ENCODE measurements at places on chromosomes 16 and 17. TPM values are rescaled to one million over a fixed set of nuclear protein-coding genes. Genes with fewer than 3 reads are reported as not detected.

The TOP2A gene
- 0.41 TPM for total RNA-seq

DNA sequence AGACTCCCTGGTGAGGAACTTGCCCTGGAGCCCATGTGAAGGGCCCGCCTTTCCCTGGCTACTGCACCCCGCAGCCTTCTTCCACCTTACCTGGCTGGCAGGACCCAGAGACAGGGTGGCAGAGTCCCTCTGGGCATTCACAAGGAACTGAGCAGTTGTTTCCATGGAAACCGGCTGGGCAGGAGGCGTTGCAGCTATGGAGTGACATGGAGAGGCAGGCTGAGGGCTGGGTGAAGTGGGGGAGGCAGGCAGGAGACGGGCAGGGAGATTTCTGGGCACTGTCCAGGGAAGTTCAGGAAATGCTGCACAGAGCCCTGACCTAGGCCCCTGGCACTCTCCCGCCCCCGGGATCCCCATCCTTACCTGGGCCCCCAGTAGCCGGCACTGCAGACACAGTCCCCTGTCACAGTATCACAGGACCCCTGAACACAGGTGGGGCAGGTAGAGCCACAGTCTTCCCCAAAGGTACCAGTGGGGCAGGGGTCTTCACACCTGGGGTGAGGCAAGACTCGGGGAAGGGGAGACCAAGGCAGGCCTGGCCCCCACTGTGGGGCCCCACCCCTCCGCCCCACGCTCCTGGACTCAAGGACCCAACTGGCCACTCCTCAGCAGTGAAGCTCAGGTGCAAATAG, 5.9 kb downstream of the SCARF1 start:
- no peaks in the 10 kb centered on the region for H3K27me3 ChIP-seq
- H3K4me1 ChIP-seq: peaks cover 5% of the 10 kb centered on the region
- no peak overlapping the region for H3K4me3 ChIP-seq

DNA sequence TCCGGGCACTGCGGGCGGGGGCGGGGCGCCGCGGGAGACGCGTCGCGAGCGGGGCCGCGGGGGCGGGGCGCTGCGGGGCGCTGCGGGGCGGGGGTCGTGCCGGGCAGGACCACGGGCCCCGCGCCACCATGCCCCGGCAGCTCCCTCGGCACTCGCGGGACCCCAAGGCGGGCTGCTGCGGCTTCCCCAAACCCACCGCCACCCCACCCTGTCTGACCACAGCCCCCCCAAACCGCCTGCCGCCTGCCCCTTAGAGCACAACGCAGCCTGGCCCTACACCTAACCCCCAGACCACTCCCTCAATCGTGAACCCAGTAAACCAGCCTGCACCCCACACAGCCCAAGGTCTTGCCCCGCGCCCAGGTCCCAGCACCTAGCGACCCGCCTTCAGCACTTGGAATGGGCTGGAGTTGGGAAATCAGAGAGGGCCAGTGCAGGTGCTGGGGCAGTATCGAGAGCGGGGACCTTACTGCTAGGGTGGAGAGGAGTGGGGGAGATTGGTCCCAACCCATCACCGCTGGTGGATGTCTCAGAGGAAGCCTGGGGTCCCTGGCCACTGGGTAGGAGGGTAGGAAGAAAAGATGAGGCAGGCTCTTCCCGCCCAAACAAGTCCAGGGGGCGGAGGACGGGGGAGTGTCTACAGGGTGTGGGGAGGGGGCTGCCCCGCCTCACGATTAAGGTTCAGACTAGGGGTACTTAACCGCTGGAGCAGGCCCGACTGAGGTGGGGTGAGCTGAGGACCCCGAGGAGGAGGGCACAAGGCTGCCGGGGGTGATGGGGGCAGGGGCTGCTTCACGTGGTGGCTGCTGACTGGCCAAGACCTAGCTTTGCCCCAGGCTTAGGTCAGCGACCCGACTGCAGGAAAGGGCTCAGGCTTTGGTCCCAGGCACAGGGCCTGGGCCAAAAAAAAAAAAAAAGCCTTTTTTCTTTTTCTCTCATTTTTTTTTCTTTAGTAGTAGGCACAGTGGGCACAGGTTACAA, 539 bp upstream of the VAMP2 start:
- peaks cover 64% of the 10 kb centered on the region for H3K4me1 ChIP-seq
- H3K36me3 ChIP-seq: peaks cover 14% of the 10 kb centered on the region
- H3K27ac ChIP-seq: peak overlapping the region; percentile 98
- H3K27me3 ChIP-seq: no peaks in the 10 kb centered on the region
- H3K4me3 ChIP-seq: peak overlapping the region; percentile 87
- DNase-seq: no peak

The TBX4 gene
- not detected for total RNA-seq

The CRYBA1 gene
- not detected for total RNA-seq

The HIGD1B gene
- not detected for total RNA-seq

DNA sequence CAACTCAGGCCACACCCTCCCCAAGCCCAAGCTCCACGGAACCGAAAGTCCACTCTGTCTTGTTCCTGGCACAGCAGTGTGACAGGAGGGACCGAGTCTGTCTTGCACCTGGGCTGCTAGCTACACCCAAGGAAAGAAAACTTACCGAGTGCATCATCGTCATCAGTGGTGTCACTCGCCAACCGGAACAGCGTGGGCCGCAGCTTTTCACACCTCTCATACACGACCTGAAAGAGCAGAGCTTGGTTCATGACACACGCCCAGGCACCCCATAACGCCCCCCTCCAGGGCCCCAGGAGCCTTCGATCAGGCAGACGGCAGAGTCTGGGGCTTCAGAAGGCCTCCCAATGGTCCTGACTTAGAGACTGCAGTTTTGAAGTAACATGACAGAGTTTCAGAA, 27.5 kb downstream of the GGA2 start:
- DNase-seq: no peak
- no peak overlapping the region for H3K4me3 ChIP-seq
- H3K4me1 ChIP-seq: peaks cover 3% of the 10 kb centered on the region
- H3K36me3 ChIP-seq: peaks cover 99% of the 10 kb centered on the region

The KRT31 gene
- total RNA-seq: not detected

The SMIM22 gene
- total RNA-seq: not detected

DNA sequence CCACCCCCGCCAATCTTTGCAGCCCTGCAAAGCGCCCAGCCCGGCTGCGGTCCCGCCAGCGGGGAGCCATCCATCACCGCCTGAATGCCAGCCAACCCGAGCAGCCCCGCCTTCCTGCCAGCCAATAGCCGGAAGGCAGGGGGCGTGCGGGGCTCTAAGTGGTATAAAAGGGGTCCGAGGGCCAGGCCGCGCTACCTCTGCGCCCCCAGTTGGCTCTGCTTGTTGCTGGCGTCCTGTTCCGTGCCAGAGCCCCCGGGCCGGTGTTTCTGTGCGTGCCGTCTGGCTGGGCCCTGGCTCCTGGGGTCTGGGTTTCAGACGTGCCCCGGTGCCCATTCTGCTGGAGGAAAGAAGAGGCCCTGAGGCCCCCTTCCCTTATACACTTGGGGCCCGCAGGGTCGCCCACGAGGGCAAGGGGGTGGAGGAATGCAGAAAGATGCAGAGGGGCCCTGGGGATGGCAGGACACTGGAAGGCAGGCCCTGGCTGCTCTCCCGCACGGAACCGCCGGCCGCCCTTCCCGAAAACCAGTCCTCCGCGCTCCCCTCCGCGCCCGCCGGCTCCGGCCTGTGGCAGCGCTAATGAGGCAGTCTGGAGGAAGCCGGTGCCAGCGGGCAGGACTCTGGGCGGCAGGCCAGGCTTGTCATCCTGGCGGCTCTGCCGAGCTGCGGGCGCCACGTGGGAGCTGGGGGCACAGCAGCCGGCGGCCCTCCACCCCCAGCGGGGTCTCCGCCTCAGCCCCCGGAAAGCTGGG, 14.0 kb downstream of the COPZ2 start:
- peaks cover 21% of the 10 kb centered on the region for H3K27me3 ChIP-seq
- no peak overlapping the region for H3K27ac ChIP-seq
- no peaks in the 10 kb centered on the region for H3K36me3 ChIP-seq
- peaks cover 38% of the 10 kb centered on the region for H3K4me1 ChIP-seq

GRCh38 chr17:29674281-29674680, 51.6 kb upstream of the CORO6 start:
- peak overlapping the region; percentile 46 for H3K27ac ChIP-seq
- H3K4me3 ChIP-seq: no peak overlapping the region
- peaks cover 18% of the 10 kb centered on the region for H3K4me1 ChIP-seq
- DNase-seq: no peak

GRCh38 chr17:17819561-17819995, 17.2 kb downstream of the SREBF1 start:
- peak overlapping the region; percentile 60 for H3K4me3 ChIP-seq
- no peaks in the 10 kb centered on the region for H3K27me3 ChIP-seq
- H3K4me1 ChIP-seq: peaks cover 58% of the 10 kb centered on the region
- no peak for DNase-seq

- no peaks in the 10 kb centered on the region for H3K4me1 ChIP-seq
- no peak overlapping the region for H3K27ac ChIP-seq
- H3K27me3 ChIP-seq: peaks cover 5% of the 10 kb centered on the region
- no peak for DNase-seq
- no peak overlapping the region for H3K4me3 ChIP-seq
These were observed 12.6 kb upstream of the ALOX12B start for GRCh38 chr17:8100111-8100510.

GRCh38 chr16:54176376-54176901, 110.1 kb downstream of the IRX3 start:
- H3K27me3 ChIP-seq: peaks cover 24% of the 10 kb centered on the region
- H3K4me3 ChIP-seq: no peak overlapping the region
- no peak overlapping the region for H3K27ac ChIP-seq
- no peaks in the 10 kb centered on the region for H3K4me1 ChIP-seq

GRCh38 chr17:2259769-2260536, 43.6 kb downstream of the SMG6 start:
- H3K4me1 ChIP-seq: peaks cover 69% of the 10 kb centered on the region
- no peaks in the 10 kb centered on the region for H3K27me3 ChIP-seq
- peak overlapping the region; percentile 84 for H3K4me3 ChIP-seq
- peaks cover 1% of the 10 kb centered on the region for H3K36me3 ChIP-seq
- DNase-seq: no peak
- H3K27ac ChIP-seq: peak overlapping the region; percentile 95

The HEATR3 gene
- total RNA-seq: 20.7 TPM

GRCh38 chr16:89409161-89409711, 81.1 kb downstream of the ANKRD11 start:
- peak; percentile 91 for DNase-seq
- peaks cover 93% of the 10 kb centered on the region for H3K4me1 ChIP-seq
- peak overlapping the region; percentile 64 for H3K4me3 ChIP-seq

DNA sequence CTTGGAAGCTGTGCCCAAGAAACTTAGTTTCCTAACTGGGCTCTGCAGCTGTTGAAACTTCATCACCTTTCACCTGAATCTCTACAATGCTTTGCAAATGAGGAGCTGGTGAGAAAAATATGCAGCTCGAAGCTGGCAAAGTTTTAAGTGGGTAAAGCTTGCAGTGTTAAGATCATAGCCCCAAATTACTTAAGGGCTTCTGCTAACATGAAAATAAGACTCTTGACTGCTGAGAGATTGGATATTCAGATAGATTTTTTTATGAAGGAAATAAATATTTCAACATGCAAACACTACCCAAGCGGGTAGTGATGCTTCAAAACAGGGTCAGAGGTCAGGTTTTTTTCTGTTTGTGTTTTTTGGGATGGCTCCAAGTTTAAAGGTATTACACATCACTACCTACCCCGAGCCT, 278.7 kb downstream of the FTO start:
- H3K27me3 ChIP-seq: no peaks in the 10 kb centered on the region
- no peaks in the 10 kb centered on the region for H3K36me3 ChIP-seq
- H3K4me1 ChIP-seq: no peaks in the 10 kb centered on the region
- H3K27ac ChIP-seq: no peak overlapping the region

The CTRB2 gene
- total RNA-seq: not detected

The CCDC144A gene
- total RNA-seq: 3.7 TPM

DNA sequence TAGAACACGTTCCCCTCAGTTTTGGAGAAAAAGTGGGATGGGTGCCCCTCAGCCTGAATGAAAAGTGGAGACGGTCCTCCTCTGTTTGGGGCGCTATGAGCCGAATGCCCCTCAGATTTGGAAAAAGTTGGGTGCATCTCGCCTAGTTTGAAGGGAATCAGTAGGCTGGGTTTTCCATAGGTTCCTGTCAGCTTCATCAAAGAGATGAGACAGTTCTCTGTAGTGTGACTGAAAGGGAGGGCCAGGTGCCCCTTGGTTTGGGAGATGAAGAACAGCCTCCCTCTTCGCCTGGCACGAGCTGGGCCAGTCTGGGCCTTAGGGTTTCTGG, 742 bp upstream of the SLC9A5 start:
- H3K27ac ChIP-seq: peak overlapping the region; percentile 87
- H3K4me1 ChIP-seq: peaks cover 49% of the 10 kb centered on the region
- no peaks in the 10 kb centered on the region for H3K36me3 ChIP-seq
- peak overlapping the region; percentile 91 for H3K4me3 ChIP-seq
- no peaks in the 10 kb centered on the region for H3K27me3 ChIP-seq
- no peak for DNase-seq

GRCh38 chr16:67773569-67774456, 32.5 kb downstream of the RANBP10 start:
- H3K27me3 ChIP-seq: no peaks in the 10 kb centered on the region
- no peak overlapping the region for H3K27ac ChIP-seq

The SNRNP25 gene
- 9.5 TPM for total RNA-seq

The SULT1A4 gene
- 2.0 TPM for total RNA-seq

DNA sequence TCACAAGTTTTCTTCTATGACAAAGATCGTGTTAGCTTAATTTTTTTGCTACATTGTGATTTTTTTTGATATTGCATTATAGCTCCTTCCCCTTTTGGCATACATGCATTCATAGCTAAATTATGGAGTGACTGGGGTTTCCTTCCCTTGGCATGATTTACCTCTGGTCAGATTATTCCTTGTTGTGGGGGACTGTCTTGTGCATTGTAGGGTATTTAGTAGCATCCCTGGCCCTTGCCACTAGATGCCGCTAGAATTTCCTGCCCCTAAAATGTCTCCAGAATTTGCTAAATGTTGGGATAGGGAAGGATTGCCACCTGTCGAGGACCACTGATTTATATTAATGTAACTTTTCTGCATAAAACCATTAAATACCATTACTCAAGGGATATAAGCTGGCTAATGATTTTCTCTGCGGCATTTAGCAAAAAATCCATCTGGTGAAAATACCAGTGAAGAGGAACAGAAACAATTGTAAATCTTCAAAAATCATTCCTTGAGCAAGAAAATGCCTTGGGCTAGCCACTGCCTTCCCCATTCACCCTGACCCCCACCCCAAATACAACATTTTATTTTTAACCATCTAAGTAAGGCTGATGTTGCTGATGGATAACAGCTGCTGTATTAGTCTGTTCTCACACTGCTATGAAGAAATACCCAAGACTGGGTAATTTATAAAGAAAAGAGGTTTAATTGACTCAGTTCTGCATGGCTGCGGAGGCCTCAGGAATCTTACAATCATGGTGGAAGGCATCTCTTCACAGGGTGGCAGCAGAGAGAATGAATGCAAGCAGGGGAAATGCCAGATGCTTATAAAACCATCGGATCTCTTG, 195.2 kb downstream of the MAP2K6 start:
- DNase-seq: no peak
- no peaks in the 10 kb centered on the region for H3K36me3 ChIP-seq
- no peak overlapping the region for H3K27ac ChIP-seq
- peaks cover 5% of the 10 kb centered on the region for H3K4me1 ChIP-seq
- H3K27me3 ChIP-seq: no peaks in the 10 kb centered on the region

The ALOX15B gene
- not detected for total RNA-seq

- no peak overlapping the region for H3K4me3 ChIP-seq
- H3K27ac ChIP-seq: no peak overlapping the region
- peak; percentile 30 for DNase-seq
These were observed 28.8 kb downstream of the MPP2 start for GRCh38 chr17:43878260-43879175.

All from naive thymus-derived CD8-positive, alpha-beta T cell (primary cell).